Right atrium auricular region (tissue), 2 donors: ENCODE measurements at places on chromosomes 4 and X. TPM values are rescaled to one million over a fixed set of nuclear protein-coding genes. Genes with fewer than 3 reads are reported as not detected.

DNA sequence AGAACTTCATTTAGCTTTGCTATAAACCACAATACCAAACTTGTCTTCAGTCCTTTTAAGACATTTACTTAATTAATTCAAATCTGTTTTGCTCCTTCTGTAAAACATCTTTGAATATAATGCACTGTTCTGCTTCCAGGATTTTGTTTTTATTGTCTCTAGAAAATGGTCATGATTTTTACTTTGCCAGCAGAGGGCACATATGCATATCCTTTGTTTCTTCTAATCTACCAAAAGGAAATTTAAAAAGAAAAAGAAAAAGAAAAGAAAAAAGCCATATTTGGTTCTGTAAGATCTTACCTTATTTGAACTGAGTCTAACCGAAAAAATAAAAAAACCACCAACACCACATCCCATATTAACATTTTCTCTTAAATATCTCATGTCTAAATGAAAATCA lies 101.9 kb upstream of the CCSER1 start:
- no peak for DNase-seq

DNA sequence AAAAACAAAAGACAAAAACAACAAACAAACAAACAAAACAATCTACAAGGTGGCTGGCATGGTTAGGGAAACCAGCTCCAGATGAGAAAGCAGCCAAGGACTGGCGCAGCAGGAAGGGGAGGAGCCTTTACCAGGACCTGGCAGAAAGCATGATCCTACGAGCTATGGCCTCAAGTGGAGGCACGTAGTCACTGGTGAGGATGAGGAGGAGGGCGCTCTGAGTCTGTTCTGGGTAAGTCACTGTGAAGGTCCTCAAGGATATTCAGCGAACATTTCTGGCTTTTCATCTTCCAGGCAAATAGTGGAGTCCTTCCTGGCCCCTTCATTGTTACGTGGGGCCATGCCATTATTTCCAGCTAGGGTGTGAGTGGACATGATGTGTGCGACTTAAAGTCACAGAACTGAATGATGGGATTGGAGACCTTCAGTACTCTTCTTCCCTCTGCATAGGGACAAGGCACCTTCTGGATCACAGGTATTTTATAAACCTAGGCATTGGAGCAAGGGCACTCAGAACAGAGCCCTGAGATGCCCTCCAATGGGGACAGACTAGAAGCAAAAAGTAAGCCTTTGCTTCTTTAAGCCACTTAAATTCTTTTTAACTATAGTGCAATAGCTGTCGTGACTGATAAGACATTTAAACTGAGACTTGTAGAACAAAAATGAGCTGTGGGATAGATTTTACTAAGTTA lies 771.3 kb downstream of the RAB28 start:
- no peak for DNase-seq

GRCh38 chrX:46278572-46278971 lies 266.6 kb downstream of the ZNF674 start:
- no peak for DNase-seq

The ARHGAP6 gene
- 5.1 TPM for total RNA-seq

The FGA gene
- not detected for total RNA-seq

DNA sequence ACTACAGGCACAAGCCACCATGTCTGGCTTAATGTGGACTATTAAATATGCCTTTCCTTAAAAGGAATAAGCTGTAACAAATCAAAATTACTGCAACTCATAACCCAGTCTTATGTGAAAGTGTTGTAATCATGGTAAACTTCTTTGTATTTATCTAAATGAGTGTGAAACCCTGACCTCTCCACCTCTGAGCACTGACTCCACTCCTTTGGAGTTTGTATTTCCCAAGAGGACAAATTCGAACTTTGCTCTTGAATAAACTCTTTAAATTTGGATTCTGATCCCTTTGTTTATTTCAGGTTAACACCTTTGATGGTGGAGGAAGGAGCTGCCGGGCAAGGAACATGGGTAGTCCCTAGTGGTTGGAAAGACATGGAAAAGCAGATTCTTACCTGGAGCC lies 48.3 kb upstream of the FAM9A start:
- no peak for DNase-seq

The RBM46 gene
- not detected for total RNA-seq

DNA sequence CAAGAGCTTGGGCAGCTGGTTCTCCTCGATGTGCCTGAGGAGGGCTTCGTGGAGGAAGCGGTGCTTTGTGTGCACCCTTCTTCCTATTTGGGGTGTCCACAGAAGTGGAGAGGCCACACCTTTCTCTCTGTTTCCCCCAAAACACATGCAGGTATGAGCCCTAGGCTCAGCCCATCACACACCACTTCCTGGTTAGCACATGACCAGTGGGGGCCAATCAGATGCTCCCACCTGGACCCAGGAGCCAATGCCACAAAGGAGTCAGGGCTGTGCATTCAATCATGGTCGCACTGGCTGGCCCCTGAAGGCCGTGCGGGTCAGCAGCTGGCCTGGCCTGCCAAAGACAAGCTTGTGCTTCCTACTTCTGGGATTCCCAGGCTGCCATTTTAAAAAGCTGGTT lies 51.4 kb downstream of the PPP2R2C start:
- no peak for DNase-seq

- no peak for DNase-seq
Observed at GRCh38 chrX:46770000-46770816, 11.3 kb upstream of the SLC9A7 start.

The TLR6 gene
- 1.2 TPM for total RNA-seq

GRCh38 chrX:124413244-124413643 lies 66.9 kb downstream of the SH2D1A start:
- no peak for DNase-seq

DNA sequence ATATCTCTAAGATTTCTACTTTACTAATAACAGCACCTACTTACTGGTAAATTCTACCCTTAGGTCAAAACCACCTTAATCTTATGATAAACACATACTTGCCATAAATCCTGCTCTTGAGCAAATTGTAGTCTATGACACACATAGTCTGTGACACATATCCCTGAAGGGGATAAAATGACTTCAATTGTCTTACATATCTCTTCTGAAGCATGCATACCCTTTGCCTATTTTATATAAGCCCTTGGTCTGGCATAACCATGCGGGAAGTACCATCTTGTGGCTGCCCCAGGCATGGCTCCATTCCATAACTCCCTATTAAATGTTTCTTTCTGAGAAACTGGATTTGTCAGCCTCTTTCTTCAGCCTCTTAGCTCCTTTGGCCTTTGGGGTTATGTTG lies 248.9 kb downstream of the SLC7A11 start:
- DNase-seq: no peak

- DNase-seq: no peak
Observed at GRCh38 chr4:5749568-5749967, 38.6 kb downstream of the EVC start.

DNA sequence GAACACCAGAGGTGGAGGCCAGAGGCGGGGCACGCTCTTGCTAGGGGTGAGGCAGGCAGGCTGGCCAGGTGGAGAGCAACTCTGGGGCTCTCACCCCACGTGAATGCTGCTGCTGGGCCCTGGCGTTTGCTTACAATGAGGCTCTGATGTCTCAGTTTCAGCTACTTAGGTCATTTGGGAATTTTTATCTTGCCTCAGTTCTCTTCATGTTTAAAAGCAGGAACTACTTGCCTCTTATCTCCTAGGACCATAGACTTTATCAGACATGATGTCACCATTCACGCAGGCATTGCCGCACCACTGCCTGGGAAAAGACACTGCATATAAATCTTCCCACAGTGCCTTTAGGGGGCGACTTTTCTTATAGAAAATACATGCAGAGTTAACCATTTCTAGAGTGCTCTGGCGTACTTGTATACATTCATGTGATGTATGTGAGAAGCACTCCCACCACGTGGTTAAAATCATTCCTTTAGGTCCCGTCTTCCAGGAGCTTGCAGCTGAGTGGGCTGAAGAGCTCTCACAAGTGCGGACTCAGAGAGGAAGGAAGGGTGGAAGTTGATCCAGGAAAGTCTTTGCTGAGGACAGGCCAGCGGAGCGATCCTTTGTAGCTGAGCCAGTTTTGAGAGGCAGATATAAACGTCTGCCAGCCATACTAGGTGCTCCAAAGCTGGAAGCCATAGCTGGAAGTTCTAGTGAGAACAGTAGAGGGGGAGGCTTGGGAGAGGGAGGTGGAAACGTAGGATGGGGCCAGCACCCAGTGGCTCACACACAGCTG lies 84.3 kb upstream of the CLDN34 start:
- DNase-seq: no peak

GRCh38 chr4:12399781-12400180 lies 971.1 kb upstream of the HS3ST1 start:
- DNase-seq: no peak

GRCh38 chr4:101600287-101600686 lies 190.2 kb upstream of the BANK1 start:
- DNase-seq: no peak

DNA sequence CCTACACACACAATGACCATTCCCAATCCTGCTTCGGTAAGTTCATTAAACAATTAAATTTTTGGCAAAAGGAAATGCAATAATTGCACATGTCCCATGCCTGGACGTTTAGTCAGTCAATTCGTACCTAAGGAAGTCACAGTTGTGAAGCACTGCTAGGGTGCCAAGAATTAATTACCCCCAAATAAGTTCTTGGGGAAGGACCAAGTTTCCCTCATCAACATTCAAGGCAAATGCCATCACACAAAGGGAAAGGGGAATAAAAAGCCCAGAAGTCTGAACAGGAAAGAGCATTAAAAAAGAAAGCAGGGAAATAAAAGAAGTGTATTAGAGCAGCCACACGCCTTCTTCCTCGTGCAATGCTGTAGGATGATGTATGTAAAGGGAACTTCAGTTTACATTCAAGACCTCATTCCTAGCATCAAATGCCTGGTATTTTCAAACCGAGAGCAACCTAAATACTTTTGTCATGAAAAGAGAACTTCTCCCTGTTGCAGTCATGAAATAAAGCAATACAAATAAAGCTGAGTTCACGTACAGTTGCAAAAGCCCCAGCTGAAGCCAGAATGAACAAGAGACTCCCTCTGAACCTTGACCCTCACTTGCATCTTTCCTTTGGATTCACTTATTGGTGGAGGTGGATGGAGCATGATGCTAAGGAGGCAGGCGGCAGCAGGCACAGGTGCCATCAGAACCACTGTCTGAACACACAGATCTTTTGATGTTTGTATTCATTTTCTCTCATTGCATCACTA lies 124.0 kb upstream of the PPARGC1A start:
- DNase-seq: no peak

The JADE3 gene
- 3.8 TPM for total RNA-seq

- no peak for DNase-seq
Observed at GRCh38 chrX:95076449-95076848, 1402.4 kb downstream of the FAM133A start.

GRCh38 chr4:133000012-133000411 lies 149.1 kb upstream of the PCDH10 start:
- no peak for DNase-seq

DNA sequence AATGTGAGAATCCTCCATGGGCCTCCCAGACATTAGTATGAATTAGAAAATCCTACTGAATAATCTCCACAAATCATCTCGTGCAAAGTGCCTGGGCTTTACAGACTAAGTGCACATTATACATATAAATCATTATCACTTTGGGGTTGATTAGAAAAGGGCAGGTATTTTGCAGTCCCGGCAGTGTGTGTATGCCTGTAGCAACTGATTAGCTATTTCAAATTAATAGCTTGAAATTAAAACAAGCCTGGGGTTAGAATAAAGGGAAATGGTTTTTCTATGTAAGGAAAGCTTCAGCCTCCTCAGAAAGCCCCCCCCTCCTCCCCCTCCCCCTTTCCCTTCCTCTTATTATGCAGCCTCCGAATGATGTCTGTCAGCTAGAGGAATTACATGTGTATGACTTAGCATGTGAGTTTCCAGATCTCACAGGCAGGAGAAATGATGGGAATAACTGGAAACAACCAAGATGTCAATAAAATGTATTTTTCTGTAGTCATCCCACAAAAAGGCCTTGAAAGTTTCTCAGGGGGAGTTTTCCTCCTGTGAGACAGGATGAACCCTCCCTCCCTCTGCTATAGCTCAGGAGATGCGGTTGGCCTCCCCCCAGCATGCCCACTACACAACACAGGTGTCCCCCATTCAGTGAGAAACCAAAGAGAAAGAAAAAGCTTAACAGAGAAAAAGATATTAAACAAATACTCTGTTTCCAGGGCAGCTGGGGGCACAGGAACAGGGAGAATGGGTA lies 41.2 kb upstream of the RASGEF1B start:
- no peak for DNase-seq

DNA sequence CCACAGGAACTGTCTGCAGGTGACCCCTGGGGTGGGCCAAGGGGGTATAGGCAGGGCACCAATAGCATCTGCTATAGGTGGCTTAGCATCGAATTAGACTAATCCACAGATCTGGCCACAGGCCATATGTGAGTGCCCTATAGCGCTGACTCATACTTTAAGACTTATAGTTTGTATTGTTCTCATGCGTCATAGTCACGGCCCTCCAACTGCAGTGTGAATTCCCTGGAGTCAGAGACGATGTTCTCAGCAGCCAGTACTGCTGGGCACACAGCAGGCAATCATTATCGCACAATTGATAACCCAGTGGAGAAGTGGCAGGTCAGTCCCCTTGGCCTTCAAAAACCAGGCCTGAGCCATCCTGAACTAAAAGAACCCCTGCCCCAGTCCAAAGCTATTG lies 58.1 kb downstream of the ADGRG2 start:
- DNase-seq: no peak

GRCh38 chr4:22962295-22962694 lies 269.6 kb downstream of the GBA3 start:
- no peak for DNase-seq

DNA sequence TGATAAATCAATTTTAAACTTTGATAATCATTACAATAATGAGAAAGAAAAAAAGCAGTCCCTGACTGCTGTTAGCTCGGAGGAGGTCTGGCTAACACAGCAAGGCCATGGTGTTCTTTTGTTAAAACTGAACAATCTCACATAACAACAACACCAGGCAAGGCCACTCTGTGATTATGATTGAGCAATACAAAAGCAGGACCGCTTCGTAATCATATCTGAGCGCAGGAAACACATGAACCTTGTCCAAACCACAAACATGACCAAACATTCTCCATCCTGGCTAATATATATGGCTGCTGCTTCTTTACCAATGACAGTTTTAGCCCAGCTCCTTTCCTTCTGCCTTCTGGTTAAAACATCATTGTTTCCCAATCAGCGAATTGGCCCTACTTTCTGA lies 76.8 kb upstream of the DDX53 start:
- DNase-seq: no peak

- DNase-seq: no peak
Observed at GRCh38 chr4:13207226-13207625, 276.9 kb downstream of the RAB28 start.

- no peak for DNase-seq
Observed at GRCh38 chr4:185896817-185897488, 85.0 kb upstream of the SORBS2 start.
